ENCODE measurements at places on chromosomes 6 and 20. TPM values are rescaled to one million over a fixed set of nuclear protein-coding genes. Genes with fewer than 3 reads are reported as not detected.

FIG4 gene
- total RNA-seq = 26.5 TPM

FERMT1 gene
- 3.3 TPM for total RNA-seq

KCNS1 gene
- total RNA-seq = 0.50 TPM

TFAP2C gene
- not detected for total RNA-seq

LY6G5C gene
- 0.51 TPM for total RNA-seq

IL17A gene
- total RNA-seq = not detected

EPPIN gene
- total RNA-seq = not detected

SULF2 gene
- total RNA-seq = 9.6 TPM

C4B gene
- total RNA-seq = 43.9 TPM

DBNDD2 gene
- total RNA-seq = 3.9 TPM

SLC17A3 gene
- not detected for total RNA-seq

CLPSL2 gene
- not detected for total RNA-seq

PSMG4 gene
- 24.4 TPM for total RNA-seq

DHX35 gene
- total RNA-seq = 11.8 TPM

TFAP2B gene
- total RNA-seq = not detected

METTL24 gene
- 2.6 TPM for total RNA-seq

FOXS1 gene
- not detected for total RNA-seq

SLC32A1 gene
- total RNA-seq = not detected

NOX3 gene
- total RNA-seq = not detected

SLC4A11 gene
- total RNA-seq = 0.51 TPM

KCNK5 gene
- under 0.01 TPM for total RNA-seq

IRAK1BP1 gene
- 4.4 TPM for total RNA-seq

NTSR1 gene
- under 0.01 TPM for total RNA-seq

CYP39A1 gene
- 3.8 TPM for total RNA-seq

GABBR1 gene
- 13.4 TPM for total RNA-seq

FARS2 gene
- total RNA-seq = 22.6 TPM

FAM83B gene
- total RNA-seq = under 0.01 TPM

RIMS1 gene
- total RNA-seq = 3.9 TPM

RIN2 gene
- total RNA-seq = 61.4 TPM

Measured in fibroblast of lung (primary cell).